ENCODE measurements at places on chromosomes 7 and 10.

- no peak for DNase-seq
Measured at GRCh38 chr7:91443862-91444261, 179.6 kb downstream of the FZD1 start.

- no peak for DNase-seq
Measured at GRCh38 chr10:94405406-94405805, 3.1 kb downstream of the TBC1D12 start.

GRCh38 chr7:14013898-14014297 is 24.4 kb upstream of the ETV1 start:
- DNase-seq: no peak

DNA sequence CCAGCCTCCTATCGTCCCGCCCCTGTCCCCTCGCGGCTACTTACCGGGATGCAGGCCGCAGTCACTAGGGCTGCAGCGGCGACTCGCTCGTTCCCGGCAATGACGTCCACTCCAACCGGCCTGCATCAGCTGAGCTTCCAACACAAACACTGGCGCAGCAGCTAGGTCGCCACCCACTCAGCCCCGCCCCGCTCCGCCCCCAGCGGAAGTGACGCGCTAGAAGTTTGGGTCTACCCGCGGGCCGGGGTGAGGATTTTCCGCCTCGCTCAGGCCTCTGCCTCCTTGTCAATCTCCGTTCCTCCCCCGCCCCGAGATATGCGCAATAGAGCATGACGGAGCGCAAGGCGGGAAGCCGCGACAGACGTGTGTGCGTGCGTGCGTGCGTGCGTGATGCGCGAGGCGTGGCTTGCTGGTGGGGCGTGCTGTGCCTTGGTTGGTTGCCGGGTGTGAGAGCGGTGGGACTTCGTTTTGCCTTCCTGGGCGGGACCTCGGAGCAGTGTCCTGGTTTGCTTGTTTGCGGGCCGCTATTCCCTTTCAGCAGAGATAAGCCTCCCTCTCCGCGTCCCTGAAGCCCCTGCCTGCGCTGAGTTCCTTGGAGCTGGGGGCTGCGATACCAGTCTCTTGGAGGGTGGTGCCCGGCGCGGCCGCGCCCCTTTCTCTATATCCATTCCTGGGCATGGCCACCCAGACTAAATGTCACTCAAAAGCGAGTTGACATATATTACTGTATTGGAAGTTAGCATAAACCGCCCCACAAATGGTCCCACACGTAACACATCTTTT is at the start of gene PNPLA8:
PNPLA8 (minus strand) TSS at position 151 of the 783 bp plus-strand sequence. CDS start 10,644 bp downstream, outside the sequence.
- DNase-seq: peak; percentile 99

GRCh38 chr7:34269084-34269483 is 363.7 kb downstream of the BMPER start:
- DNase-seq: no peak

- no peak for DNase-seq
Measured at GRCh38 chr7:140276001-140276400, 99.2 kb upstream of the KDM7A start.

GRCh38 chr10:48929413-48929990 is 10.1 kb downstream of the LRRC18 start:
- no peak for DNase-seq

DNA sequence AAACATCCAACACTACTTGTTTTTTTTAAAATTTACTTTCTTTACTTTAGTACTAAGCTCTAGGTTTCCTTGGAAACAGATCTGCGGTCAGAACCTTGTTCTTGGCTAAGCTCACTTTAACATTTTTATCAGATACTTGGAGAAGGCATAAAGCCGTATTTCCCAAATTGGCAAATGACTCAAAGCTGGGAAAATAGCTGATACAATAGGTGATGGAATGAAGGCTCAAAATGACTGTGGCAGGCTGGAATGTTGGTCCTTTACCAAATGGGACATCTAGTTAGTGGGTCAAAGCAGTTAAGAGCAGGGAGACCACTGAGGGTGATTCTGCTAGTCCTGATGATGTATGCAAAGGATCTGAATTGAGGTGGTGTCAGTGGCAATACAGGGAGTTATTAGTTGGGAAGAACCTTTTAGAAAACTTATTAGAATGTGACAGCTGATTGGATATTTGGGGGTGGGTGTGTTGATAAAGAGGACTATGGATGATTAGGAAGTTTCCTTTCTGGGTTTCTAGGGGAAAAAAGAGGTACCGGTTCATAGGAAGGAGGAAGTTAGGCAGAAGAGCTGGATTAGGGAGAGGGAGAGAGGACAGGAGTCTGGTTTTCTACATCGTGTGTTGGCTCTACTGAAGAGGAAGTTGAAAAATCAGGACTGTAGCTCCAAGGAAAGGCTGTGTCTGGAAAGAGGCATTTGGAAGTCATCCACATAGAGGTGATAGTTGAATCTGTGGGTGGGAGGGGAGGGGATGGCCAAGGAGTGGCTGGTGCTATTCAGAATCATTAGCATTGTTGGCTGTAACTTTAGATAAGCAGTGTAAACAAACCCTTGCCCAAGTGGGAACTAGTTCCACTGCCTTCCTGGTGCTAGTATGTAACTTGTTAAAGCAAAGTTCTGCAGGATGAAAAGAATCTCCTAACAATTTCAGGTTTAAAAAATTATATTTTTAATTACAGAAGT is 13.1 kb downstream of the PLCE1 start:
- DNase-seq: no peak

DNA sequence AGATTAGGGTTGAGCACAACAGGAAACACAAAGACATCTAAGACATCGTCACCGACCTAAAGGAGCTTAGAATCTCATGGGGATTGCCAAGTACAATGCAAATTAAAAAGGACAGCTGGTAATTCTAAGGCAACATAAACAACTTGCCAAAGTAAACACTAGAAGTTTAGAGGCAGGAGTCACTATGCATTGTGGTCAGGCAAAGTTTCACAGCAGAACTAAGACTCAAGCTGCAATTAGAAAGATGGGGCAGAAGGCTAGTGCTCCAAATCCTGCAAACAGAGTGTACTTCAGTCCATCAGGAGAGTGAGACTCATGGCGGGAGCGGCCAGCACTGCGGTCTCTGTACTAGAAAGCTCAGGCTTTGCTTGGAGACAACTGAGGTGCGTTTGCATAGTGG is 52.7 kb downstream of the HIPK2 start:
- DNase-seq: no peak

- no peak for DNase-seq
Measured at GRCh38 chr10:37269554-37270256, 144.3 kb downstream of the ANKRD30A start.

GRCh38 chr7:30683816-30684215 is 1.6 kb upstream of the CRHR2 start:
- DNase-seq: no peak

- no peak for DNase-seq
Measured at GRCh38 chr10:61325223-61325960, 127.8 kb downstream of the TMEM26 start.

Data from esophagus squamous epithelium (tissue), 5 donors.